ENCODE measurements at places on chromosomes 3 and 15.

GRCh38 chr15:92634060-92634459, 21.5 kb downstream of the FAM174B start:
- DNase-seq: no peak

GRCh38 chr3:40864915-40865314, 334.4 kb upstream of the CTNNB1 start:
- no peak for DNase-seq

DNA sequence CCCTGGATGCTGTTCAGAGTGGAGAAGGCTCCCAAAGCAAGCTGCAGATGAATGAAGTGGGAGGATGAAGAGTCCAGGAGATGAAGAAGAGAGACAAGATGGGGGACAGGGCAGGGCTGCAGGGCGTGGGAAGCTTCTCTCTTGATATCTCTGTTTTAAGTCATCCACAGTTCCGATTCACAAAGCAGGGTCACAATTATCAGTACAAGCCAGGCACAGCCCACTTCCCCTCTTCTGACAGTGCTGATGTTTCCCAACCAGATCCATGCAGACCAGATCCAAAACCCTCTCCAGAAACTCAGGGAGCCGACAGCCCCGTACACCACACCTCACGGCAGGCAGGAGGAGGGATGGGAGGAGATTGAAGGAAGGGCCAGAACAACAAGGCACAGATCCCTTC, 31.1 kb downstream of the NTRK3 start:
- DNase-seq: no peak

GRCh38 chr3:103052236-103052830, 617.5 kb downstream of the ZPLD1 start:
- peak; percentile 28 for DNase-seq

DNA sequence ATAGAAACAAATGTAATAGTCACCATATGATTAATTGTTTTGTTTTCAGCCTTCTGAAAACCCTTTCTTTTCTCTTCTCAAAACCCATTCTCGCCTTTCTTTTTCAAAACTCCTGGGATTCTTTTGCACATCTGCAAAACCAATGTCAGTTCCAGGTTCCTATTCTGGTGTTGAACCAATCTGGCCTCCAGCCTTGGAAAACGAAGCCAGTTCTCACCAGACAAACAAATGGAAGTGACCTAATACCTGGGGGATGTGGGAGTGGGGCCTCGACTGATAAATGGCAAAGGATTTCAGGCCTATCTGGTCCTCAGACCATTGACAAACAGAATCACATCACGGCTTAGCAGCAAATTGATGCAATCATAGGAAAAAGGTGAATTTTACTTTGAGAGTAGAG, 73.0 kb downstream of the COL8A1 start:
- DNase-seq: peak; percentile 46

GRCh38 chr15:79948095-79948695, 22.8 kb downstream of the BCL2A1 start:
- DNase-seq: no peak

GRCh38 chr3:7737263-7737662, 764.4 kb upstream of the LMCD1 start:
- DNase-seq: no peak

All from muscle of arm (tissue), 14 donors.